Fibroblast of skin of scalp (primary cell): ENCODE measurements at places on chromosomes 6 and 20.

DNA sequence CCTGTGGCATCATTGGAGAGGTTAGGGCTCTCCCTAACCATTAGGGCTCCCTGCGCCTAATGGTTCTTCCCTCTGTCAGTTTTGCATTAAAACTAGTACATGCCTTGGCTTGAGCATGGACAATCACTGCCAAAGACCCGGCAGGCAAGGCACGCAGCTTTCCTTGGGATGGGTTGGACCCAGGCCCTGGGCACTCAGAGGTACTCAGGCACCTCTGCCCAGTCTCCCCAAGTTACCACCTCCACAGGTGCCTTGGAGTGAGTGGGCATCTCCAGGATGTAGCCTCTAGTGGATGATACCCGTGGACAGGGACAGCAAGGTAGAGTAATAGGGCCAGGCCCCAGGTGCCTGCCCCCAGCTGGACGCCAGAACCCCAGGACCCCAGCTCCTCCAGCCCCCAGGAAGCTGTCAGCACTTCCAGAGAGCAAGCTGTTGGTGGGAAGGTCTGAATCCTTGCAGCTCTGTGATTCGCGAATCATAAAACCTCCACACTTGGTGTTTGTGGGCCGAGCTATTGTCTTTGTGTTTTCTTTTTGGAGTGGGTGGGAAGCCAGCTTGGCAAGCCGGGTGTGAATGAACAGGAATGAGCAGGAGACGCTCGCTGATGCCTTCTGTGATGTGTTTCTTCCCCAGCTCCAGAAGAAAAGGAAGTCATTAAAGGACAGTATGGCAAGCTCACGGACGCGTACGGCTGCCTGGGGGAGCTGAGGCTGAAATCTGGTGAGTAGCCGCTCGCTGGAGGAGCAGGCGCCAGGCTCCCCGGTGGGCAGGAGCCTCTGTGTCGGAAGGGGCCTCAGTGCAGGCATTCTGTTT lies 35.1 kb downstream of the SYNJ2 start:
- peak; percentile 80 for DNase-seq

DNA sequence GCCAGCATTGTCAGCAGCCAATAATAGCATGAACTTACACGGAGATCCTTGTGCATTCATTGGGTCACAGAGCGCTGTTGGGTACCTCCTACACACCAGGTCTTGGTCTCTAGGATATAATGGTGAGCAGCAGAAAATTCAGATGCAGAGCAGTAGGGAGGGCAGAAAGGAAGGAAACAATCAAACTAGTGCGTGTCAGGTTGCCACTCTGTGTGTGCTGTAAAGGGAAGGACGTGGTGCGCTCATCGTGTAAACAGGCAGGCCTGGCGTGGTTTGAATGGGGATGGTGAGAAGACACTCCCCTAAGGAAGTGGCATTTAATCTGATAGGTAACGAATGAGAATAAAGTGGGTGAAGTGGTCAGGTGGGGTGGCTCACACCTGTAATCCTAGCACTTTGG lies 336.4 kb downstream of the CDH26 start:
- DNase-seq: no peak

DNA sequence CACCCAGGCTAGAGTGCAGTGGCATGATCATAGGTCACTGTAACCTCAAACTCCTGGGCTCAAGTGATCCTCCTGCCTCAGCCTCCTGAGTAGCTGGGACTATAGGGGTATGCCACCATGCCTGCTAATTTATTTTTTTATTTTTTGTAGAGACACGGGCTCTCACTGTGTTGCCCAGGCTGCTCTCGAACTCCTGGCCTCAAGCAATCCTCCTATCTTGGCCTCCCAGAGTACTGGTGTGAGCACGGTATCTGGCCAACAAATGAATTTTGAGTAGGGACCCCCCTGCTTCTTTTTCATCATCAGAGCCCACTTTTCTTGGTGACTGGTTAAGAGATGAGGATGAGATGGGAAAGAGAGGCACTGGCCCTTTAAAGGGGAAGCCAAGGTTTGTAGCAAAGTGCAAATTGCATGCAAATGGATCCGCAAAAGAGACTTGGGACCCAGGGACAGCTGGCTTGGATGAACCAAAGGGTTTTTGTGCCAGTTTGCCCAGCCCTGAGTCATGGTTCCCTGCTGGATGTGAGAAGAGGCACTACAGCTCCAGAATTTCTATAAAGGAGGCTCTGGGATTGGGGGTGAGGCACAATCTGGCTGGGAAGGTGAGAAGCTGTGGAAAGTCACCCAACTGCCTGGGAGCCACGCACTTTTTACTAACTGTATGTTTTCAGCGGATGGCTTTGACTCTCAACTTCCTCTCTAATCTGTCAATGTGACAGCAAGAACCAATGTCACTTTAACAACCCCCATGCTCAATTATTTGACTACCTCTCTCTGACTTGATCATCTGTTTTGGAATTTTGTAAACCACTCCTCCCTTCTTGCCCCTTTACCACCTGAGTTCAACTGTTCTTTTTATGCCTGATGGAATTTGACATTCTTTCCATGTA lies 58.7 kb upstream of the RNF24 start:
- DNase-seq: no peak

GRCh38 chr6:41634657-41635056 lies 3.6 kb upstream of the MDFI start:
- peak; percentile 70 for DNase-seq

- DNase-seq: peak; percentile 30
These were observed 195.0 kb upstream of the CEP162 start for GRCh38 chr6:84422380-84422968.

- DNase-seq: peak; percentile 40
These were observed 25.5 kb upstream of the ASXL1 start for GRCh38 chr20:32332614-32333013.

- peak; percentile 94 for DNase-seq
These were observed 654.0 kb downstream of the COL12A1 start for GRCh38 chr6:74551896-74552295.

GRCh38 chr6:146548898-146549374 lies 5.3 kb downstream of the RAB32 start:
- no peak for DNase-seq

DNA sequence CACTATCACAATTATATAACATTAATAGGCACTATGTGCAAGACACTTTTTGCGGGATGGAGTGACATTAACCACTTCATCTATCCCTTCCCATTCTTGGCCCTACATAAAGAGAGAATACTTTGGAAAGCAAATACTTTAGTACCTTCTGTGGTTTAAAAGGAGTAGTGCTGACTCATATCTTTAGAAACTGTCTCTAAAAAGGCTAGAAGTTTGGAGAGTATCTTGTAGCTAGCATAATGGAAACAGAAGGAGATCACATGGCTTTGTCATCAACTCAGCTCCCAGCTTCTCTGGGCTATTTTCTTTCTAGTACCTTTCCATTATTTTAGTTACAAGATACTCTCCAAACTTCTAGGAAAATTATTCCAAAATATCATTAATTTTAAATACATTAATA lies 157.5 kb downstream of the ADGRG6 start:
- peak; percentile 9 for DNase-seq

- DNase-seq: peak; percentile 40
These were observed 140.1 kb downstream of the QKI start for GRCh38 chr6:163554663-163555062.

- DNase-seq: no peak
These were observed 276.5 kb upstream of the CITED2 start for GRCh38 chr6:139650941-139651340.

GRCh38 chr6:15501826-15502445 lies 160.9 kb downstream of the DTNBP1 start:
- peak; percentile 69 for DNase-seq

GRCh38 chr6:134435814-134436280 lies 117.9 kb upstream of the SGK1 start:
- no peak for DNase-seq

DNA sequence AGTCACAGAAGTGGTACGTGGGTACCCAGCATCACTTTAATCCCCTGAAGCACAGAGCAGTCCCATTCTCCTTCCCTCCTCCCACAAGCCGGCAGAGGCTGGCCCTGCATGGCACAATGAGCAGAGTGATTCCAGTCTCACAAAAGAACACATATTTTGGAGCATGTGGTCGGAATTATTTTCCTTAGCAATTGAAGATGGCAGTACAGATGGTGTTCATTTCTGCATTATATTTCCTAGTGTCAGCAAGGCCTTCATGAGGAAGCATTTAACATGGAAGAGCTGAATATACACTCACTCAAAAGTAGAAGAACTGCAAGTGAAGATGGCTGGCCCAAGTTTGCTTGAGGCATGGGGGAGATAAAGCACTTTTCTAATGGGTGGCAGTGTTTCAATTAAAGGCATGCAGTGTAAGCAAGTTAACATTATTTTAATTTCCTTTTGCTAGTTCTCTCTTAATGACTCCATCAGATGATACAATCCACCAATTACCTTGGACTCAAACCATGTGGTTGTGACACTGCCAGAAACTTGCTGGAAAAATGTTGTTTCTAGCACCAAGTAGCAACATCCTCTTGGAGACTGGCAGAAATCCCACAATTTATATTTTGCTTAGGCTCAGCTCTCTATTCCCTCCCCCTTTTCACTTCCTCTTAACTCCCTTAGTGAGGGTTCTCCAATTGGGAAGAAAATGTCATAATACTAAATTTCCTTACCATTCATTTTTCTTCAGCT lies 74.4 kb downstream of the ARHGAP18 start:
- DNase-seq: peak; percentile 83

GRCh38 chr6:155880900-155881299 lies 425.3 kb upstream of the NOX3 start:
- peak; percentile 6 for DNase-seq

DNA sequence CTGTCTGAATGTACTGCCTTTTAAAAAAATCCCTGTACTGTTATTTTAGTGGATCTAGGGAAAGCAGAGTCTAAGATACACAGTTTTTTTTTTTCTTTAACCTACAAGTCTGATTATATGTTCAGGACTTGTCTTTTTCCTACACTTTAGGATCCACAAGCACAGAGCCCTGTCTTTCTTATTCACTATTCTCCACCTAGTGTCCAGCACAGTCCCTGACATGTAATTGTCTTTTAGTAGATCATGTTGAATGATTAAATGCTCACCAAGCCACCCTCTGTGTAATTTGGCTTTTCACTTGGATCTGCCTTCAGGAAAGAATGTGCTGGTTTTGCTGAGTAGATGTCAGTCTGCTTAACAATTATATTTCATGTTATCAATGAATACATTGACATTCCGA lies 35.8 kb upstream of the YWHAB start:
- DNase-seq: no peak

DNA sequence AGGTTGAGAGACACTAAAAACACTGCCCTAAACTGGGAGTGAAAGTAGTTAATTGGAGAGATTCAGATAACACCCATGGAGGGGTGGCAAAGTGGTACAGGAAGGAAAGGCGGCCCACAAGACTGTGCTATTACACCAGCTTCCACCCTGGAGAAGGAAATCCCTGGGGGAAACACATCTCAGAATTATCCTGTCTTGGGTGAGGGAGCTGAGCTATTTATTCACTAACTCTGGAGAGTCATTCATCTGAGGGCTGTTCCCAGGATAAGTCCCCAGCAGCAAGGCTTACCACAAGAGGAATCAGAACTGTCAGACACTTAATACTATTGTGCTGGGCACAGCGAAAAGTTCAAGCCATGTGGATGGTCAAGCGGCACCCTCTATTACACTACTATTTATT lies 9.9 kb downstream of the TBCC start:
- no peak for DNase-seq

DNA sequence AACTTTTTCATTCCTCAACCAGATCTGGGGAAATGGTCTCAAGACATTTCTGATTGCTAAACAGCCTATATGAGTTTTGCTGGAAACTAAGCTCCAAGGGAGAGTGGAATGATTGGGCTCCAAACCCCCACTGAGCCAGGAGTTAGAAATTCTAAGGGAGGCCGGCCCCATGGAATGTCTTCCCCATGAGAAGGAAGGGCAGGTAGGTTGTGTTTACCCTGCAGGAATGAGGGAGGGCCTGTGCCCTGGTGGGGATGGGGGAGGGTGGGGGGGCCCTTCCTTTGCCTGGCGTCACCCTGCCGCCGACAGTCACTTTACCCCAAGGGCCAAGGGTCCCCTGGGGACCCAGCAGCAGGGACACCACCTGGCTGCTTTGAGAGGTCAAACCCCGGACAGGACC lies 298.9 kb downstream of the TFAP2C start:
- no peak for DNase-seq

DNA sequence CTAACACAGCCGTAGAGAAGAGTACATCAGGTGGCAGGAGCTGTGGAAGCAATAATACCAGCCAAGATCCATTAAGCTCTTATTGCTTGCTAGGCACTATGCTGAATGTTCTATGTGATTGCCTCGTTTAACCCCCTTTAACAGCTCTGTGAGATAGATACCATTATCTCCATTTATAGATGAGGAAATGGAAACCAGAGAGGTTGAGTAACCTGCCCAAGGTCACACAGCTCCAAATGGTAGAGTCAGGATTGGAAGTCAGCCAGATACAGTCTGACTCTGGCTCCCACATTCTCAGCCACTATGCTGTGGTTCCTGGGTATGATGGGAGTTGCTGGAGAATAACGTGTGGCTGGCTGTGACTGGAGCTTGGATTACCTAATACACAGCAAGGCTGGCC lies 92.4 kb downstream of the DLGAP4 start:
- DNase-seq: no peak

- no peak for DNase-seq
These were observed 70.5 kb upstream of the NKAIN2 start for GRCh38 chr6:123733180-123733579.

GRCh38 chr6:11563793-11564192 lies 26.2 kb downstream of the TMEM170B start:
- DNase-seq: no peak

GRCh38 chr6:46626228-46626909 lies 26.2 kb downstream of the CYP39A1 start:
- DNase-seq: peak; percentile 37

GRCh38 chr6:163367497-163368183 lies 46.9 kb upstream of the QKI start:
- DNase-seq: peak; percentile 46

DNA sequence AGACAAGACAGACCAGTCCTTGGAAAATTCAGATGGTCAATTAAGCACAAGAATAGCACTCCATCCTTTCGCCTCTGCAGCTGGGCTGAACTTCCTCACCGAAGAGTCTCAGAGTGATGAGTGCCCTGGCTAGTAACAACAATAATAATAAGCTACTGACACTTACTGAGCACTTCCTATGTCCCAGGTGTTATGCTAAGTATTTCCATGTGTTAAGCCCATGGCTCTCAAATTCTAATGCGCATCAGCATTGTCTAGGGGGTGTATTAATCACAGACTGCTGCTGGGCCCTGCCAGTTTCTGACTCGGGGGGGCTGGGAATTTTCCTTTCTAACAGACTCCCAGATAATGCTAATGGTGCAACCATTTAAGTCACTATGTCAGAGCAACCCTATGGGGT lies 118.2 kb upstream of the LRFN2 start:
- DNase-seq: no peak

DNA sequence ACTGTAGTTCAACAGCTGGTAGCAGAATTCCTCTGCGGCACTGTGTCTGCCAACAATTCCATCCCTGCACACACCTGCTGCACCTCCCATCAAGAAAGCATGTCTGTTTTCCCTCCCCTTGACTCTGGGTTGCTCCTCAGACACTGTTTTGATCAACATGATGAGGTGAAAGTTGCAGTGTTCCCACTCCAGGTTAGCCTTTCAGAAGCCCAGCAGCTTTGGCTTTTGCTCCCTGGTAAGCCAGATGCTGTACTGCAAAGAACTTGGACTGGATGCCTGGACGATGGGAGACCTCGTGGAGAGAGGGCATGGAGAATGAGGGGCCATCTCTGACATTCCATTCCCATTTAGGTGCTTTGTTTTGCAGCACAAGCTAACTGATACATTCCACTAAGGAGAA lies 79.1 kb upstream of the MAFB start:
- no peak for DNase-seq
